ENCODE measurements at places on chromosomes 7 and 10.
A peak's percentile ranks its signal among the peaks of the same experiment; 100 is the strongest.

DNA sequence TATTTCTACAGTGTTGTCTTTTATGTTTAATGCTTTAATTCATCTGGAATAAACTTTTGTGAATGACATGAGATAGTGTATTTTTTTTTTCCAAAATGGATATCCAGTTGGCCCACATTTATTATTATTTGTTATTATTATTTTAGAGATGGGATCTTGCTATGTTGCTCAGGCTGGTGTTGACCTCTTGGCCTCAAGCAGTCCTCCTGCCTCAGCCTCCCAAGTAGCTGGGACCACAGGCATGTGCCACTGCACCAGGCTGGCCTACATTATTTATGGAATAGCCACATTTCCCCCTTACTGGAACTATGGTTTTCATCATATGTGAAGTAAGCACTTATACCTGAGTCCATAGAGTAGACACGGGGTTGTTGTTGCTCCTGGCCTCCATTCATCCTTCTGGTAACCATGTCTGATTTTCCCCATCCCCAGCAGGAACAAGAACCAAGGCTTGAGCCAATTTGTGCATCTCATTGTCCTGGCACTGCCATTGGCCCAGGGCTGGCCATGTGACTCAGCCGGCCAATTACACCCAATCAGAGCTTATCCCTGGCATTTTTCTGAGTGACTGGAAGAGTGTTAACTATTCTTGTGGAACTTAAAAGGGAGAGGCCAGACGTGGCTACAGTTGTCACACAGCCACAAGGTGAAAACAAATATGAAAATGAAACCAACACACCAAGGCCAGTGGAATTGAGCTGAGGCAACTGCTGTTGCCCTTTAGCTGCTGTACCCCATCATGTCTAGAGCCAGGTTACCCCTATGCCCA is 23.1 kb downstream of the PRF1 start:
- peak; percentile 9 for DNase-seq

- DNase-seq, result no peak
Measured at GRCh38 chr7:2066251-2066919, 166.4 kb downstream of the MAD1L1 start.

DNA sequence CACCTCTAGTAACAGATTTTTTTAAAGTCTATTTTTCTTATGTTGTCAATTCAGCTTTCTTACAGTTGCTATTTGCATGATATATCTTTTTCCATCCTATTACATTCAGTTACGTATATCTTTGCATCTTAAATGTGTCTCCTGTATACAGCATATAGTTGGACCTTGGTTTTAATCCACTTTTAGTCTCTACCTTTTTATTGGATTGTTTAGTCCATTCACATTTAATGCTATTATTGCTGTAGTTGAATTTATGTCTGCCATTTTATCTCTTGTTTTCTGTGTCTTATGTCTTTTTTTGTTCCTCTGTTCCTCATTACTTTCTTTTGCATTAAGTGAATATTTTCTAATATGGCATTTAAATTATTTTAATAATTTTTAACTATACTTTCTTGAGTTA is 100.6 kb downstream of the EEPD1 start:
- no peak for DNase-seq

DNA sequence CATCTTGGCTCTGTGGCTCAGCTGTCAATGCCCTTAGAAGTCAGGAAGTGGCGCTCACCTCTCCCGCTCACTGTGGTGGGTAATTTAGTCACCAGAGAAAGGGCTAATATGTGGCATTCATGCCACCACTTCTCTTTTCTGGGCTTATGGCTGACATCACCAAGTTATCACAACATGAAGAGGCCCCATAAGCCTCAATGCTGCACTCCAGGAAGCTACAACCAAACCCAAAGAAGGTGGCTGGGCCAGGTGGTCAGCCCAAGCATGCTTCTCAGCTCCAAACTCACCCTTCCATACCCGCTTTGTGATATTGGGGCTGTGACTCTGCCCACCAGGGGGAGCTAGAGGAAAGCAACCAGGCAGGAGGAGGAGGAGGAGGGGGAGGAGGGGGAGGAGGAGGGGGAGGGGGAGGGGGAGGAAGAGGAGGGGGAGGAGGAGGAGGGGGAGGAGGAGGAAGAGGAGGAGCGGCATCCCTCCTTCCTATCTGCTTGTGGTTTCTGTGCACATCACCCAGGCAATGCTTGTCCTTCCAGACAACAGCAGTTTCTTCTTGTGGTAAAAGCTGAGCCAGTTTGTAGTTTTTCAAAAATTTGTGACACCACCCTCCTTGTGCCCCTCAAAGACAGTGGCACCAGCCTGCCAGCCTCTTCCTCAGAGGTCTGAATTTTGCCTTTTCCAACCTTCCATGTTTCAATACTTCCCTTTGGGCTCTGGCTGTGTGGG is 42.1 kb downstream of the CYP26A1 start:
- peak; percentile 56 for DNase-seq

GRCh38 chr10:66780796-66781195 is 145.0 kb upstream of the LRRTM3 start:
- no peak for DNase-seq

All from EH (cell line).